ENCODE measurements at places on chromosomes 12 and 14.

DNA sequence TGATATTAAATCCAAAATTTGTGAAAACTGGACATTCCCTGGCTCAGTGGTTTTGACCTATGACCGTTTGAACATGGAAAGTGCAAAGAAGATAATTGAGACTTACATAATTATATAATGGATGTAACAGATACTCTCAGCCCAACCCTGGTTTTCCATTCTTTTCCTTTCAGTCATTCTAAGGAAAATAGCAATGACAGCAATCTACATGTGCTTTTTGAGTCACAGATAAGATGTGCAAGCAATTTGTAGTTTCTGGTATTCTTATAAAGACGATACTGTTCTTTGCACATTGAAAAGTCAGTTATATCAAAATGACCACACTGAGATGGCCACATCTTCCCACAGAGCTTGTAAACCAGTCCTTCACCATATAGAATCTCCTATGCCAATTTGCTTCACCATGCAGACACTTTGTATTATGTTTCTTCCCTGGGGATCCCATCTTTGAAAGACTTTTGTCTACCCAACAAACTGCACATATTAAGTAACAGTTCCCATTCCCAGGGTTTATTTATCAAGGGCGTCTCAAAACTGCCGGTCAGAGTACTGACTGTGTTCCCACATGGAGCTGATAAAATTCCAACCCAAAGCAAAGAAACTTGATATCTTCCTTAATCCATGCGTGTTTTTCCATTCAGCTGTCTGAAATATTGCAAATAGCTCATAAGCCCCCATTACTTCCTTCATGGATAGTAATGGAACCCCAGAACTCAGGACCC lies 34.8 kb downstream of the PLXNC1 start:
- DNase-seq: no peak

- DNase-seq: no peak
Measured at GRCh38 chr12:49230805-49231194, 34.1 kb upstream of the TUBA1C start.

- DNase-seq: no peak
Measured at GRCh38 chr12:128326406-128326805, 59.4 kb downstream of the TMEM132C start.

DNA sequence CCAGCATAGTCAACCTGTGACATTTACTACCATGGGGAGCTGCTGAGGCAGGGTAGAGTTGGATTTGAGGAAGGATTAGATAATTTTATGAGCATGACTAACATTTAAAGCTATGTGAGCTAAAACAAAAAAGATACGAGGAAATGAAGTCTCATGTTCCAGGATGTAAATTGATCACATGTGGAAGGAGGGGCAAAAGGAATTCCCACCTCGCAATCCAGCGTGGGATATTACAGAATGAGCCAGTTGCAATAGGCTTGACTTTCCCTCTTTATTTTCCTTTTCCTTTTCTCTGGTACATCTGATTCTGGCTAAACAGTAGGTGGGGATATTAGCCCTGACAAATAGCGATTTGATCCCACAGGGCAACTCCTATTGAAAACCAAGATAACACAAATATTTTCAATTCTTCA lies 214.9 kb upstream of the HMGA2 start:
- DNase-seq: no peak

GRCh38 chr12:19409376-19409775 lies 29.9 kb upstream of the AEBP2 start:
- DNase-seq: no peak

GRCh38 chr14:26008290-26008689 lies 589.5 kb downstream of the NOVA1 start:
- no peak for DNase-seq

GRCh38 chr12:111780615-111781014 lies 13.9 kb downstream of the ALDH2 start:
- DNase-seq: no peak

DNA sequence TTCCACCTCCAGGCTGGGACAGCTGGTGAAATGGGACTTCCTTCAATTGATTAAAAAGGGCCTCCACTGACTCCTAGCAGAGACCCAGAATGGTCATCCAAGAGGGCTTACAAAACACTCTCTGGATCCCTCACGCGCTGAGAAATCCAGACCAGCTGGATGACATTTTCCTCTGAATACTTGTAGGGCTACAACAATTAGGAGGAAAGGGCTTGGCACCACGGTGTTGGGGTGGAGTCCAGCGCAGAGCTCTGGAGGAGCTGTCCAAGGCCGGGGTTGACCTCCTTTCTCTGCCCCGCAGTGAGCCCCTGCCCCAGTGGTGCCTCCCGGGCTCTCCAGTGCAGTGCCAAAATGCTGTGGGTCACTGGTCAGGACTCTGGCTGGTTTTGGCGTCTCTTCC lies 189.0 kb upstream of the CCND2 start:
- DNase-seq: no peak

DNA sequence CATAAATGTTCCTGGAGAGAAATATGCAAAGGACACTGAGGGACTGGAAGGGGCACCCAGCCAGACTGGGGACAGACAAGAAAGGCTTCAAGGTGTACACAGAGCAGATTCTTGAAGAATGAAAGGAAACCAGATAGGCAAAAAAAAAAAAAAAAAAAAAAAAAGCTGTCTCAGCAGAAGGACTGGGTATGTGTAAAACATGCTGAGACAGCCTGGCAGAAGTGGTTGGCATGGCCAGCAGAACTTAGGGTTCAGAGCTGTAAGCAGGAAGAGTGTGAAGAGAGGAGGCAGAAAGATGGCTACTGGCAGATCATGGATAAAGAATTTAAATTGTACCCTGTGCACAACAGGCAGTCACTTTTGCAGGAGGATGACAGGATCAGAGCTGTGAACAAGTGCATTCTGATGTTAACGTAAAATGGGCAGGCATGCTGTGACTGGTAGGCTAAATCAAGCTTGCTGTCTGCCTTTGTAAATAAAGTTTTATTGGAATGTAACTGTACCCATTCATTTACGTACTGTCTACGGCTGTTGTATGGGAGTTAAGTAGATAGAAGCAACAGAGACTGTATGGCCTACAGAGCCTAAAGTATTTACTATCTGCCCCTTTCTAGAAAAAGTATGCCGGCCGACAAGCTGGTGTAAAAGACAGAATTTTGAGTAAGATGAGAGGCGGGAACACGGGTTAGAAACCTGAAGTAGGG lies 42.2 kb downstream of the UBR7 start:
- no peak for DNase-seq

DNA sequence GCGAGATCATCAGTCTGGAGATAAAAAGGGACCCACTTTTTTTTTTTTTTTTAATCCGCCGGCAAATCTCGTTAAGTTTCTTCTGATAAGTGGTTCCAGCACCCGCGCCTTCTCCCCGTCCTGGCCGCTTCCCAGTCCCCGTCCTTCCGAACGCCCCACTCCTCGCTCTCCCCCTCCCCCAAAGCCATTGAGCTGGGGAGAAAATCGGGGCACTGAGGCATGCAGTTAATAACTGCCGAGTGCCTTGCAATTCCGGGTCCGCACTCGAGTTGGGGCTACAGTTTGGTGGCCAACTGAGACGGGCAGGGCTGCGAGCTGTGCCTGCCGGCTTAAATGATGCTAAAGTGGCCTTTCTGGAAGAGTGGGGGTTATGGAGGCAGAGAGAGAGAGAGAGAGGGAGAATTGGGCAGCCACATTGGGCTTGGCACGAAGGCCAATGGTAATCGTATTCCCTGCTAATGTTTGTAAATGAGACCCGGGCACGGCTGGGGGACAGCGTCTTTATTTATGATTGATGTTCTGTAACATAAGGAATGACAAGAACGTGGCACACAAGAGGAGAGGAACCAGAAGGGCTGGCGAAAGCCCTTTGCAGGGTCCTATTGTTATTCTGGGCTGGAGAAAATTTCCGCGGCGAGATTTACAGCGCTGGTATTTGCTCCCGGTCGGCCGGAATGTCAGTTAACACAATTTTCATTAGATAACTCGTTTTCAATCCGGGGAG lies 115.4 kb upstream of the MYL2 start:
- DNase-seq: no peak

GRCh38 chr12:108440736-108441135 lies 74.3 kb upstream of the FICD start:
- DNase-seq: no peak

DNA sequence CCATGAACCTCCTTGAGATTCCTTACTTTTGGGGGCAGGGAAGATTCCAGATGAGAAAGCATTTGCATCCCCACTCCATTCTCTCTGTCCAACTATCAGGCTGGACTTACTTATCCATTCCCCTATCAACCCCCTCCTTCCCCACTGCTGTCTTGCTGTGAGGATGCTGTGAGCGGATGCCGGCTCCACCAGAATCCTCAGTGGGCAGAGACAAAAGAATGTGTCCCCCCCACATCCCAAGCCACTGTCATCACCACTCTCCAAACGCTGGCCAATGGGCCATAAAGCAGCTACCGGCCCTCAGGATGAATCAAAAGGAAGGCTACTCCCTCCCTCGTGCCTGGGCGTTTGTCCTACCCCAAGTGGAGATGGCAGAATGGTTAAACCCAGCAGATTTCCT lies 173.0 kb upstream of the NTF3 start:
- no peak for DNase-seq

DNA sequence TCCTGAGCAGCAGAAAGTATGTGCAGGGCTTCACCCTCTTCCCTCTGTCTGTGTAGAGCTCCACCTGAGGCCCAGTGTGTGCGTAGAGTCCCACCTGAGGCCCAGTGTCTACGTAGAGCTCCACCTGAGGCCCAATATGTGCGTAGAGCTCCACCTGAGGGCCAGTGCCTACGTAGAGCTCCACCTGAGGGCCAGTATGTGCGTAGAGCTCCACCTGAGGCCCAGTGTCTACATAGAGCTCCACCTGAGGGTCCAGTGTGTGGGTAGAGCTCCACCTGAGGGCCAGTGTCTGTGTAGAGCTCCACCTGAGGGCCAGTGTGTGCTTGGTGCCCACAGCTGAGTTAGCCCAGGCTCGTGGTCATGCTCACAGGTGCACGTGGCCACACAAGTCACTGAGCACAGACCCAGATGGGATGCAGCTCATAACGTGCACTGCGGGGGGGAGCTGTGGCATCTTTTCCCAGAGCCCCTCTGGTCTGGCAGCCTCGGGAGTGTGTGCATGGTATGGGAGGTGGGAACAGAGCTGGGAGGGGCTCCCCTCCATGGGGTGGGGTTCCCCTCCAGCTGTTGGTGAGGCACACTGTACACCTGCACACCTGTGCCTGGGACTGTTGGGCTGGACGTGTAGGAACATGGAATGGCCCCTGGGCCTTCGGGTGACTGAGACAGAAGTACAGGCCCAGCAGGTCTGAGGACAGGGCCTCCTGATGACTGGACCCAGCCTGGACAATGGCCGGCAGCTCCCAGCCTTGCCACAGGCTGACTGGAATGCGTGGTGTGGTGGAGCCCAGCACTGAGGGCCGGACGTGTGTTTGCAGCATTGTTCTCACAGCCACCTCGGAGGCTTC lies 20.1 kb downstream of the PACS2 start:
- DNase-seq: no peak

GRCh38 chr12:91627225-91627624 lies 444.6 kb upstream of the DCN start:
- no peak for DNase-seq

Measured in stimulated activated CD4-positive, alpha-beta T cell treated with anti-CD3 and anti-CD28 coated beads, Interleukin-4, amount 100 ng/mL, for 48 hours (primary cell).